ENCODE measurements at places on chromosomes 1 and 21.

DNA sequence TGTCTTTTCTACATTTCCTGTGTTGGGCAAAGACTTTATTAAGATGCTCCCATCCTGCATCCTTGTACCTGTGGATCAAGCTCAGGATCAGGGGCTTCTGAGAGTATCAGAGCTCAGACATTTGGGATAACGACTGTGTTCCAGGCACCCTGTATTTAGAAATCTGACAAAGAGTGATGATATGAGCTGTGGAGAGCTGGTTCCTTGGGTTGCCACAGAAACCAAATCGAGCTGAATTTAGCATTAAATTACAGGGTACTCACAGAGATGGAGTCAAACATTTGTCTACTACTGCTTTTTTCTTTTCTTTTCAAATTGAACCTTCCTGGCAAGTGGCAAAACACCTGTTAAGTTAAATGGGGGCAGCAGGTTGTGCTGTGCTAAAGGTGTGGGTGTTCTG, 110.6 kb downstream of the XCL2 start:
- no peak for DNase-seq

DNA sequence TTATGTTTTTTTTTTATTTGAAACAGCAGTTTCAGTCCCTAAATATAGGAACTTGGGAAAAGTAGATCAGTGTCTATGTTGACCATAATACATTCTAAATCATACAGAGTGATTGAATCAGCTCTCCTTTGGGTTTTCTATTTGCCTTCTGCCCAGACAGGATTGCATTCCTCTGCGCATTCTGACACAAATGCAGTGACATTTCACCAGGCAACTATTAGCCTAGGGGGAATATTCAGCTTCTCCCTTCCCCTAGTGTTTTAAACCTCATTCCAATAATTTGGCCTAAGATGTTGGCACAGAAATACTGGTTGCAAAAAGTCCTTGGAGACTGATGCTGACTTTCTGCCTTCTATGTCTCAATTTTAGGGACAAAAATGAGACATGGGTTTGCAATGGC, 172.8 kb downstream of the PTGER3 start:
- no peak for DNase-seq

DNA sequence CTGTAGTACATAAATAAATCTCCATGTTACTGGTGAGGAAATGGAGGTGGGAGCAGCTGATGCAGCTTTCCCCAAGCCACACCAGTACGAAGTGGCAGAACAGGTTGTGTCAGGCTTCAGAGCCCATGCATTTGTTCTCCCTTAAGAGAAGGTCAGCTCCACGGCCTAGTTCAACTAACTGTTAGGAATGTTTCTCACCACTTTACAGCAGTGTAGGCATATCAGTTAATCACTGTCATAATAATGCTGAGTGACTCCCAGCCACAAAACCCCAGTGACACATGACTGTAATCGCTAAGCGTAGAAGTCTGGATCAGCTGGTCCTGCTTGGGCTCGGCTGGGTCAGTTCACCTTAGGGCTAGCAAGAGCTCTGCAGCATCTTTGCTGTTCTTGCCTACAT, 90.4 kb downstream of the VPS26C start:
- DNase-seq: no peak

GRCh38 chr1:203104789-203105390, 19.1 kb upstream of the MYOG start:
- DNase-seq: no peak

GRCh38 chr1:240149484-240150094, 57.9 kb downstream of the FMN2 start:
- DNase-seq: no peak

DNA sequence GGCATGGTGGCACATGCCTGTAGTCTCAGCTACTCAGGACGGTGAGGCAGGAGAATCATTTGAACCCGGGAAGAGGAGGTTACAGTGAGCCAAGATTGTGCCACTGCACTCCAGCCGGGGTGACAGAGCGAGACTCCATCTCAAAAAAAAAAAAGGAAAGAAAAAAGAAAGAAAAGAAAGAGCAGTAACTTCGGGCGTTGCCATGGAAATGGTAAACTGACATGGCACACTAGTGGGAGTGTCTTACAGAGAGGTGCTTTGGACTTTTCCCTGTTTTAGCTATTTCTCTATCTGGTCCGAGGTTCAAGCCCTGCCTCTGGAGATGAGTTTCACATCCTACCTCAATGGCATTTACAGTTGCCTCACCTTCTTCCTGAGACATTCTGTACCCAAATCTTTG, 23.1 kb upstream of the PPT1 start:
- no peak for DNase-seq

GRCh38 chr1:41364442-41365319, 3.4 kb downstream of the FOXO6 start:
- DNase-seq: no peak

DNA sequence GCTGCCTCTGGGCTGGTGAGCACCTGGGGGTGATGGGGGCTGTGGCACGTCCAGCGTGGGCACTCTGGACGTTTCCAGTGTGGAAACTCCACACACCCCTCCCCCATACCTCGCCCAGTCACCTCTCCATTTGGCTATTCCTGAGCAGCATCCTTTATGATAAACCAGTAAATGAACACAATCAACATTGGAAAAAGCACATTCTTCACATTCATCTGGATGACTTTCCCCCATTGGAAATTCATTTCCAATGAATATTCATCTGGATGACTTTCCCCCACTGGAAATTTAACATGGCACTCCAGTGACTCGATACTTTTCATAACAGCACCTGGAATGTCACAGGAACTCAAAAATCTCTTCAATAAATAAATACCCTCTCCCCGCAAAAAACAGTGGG, 104.8 kb upstream of the KRTAP19-8 start:
- DNase-seq: no peak

DNA sequence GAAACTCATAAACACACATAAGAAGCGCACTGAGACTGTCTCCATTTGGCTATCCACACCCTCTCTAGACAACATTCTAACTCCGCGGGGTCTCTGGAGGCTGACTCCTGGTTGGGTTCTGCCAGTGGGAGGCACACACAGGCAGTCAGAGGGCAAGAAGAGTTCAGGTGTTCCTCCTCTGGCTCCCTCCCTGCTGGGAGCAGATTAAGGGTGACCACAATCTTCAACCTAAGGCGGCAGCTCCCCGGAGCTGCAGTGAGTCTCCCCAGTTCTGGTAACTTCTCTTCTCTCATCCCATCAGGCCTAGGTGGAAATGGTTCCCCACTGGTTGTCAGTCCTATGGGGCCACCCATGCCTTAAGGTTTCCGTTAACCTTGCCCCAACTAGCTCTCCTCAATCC, 7.4 kb upstream of the TENT5C start:
- DNase-seq: no peak

- DNase-seq: no peak
Measured at GRCh38 chr1:213564215-213564659, 423.5 kb upstream of the PROX1 start.

DNA sequence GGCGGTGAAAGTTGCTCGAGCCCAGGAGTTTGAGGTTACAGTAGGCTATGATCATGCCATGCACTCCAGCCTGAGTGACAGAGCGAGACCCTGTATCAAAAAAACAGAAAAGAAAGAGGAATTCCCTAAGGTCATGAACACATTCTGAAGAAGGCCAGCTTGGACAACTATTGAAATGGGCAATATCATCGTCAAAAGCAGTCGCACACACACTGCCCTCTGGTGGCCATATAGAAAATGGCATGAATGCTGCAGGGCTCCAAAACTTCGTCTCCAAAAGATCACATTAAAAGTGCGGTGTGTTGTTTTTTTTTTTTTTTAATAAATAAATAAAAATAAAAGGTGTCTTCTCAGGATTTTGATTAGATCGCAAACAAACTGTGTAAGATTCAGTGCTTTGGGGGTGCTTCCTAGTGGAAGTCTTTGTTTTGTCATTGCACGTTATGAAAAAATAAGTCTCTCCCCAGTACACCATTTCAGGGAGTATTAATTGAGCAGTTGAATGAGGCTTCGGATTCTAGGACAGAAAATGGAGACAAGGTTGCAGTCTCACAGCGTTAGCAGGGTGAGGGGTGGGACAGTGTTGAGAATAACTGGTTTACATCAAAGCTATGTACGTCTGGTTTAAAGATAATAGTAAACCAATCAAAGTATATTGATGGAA, 87.5 kb upstream of the FMN2 start:
- DNase-seq: no peak

GRCh38 chr1:41776891-41777441, 141.8 kb downstream of the HIVEP3 start:
- no peak for DNase-seq
